ENCODE measurements at places on chromosomes 2 and 18. TPM values are rescaled to one million over a fixed set of nuclear protein-coding genes. Genes with fewer than 3 reads are reported as not detected.

QPCT gene
- total RNA-seq = 11.5 TPM

UGT1A8 gene
- not detected for total RNA-seq

LYG2 gene
- total RNA-seq = not detected

CFAP210 gene
- total RNA-seq = not detected

FOXD4L1 gene
- total RNA-seq = not detected

TUBA3D gene
- total RNA-seq = not detected

CTAGE1 gene
- not detected for total RNA-seq

C2orf66 gene
- total RNA-seq = not detected

DNA sequence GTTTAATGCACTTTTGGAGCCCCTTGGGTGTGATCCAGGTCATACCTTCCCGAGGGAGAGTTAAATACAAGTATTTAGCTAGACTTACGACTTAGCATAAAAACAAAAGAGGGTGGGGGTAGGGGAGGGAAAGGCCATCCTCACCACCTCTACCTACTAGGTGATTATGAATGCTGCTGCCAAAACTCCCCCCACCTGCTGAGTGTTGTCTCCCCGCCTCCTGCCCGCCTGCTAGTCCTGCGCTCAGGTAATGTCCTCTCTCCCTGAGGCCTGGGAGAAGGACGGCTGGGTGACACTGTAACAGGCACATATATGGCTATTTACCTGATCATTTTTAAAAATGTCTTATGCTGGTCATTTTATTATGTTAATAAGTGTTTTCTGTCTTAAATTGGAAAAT lies 3.0 kb upstream of the NCKAP5 start:
- DNase-seq = no peak

- no peak for DNase-seq
Measured at GRCh38 chr2:120904830-120905234, 169.2 kb downstream of the GLI2 start.

DNA sequence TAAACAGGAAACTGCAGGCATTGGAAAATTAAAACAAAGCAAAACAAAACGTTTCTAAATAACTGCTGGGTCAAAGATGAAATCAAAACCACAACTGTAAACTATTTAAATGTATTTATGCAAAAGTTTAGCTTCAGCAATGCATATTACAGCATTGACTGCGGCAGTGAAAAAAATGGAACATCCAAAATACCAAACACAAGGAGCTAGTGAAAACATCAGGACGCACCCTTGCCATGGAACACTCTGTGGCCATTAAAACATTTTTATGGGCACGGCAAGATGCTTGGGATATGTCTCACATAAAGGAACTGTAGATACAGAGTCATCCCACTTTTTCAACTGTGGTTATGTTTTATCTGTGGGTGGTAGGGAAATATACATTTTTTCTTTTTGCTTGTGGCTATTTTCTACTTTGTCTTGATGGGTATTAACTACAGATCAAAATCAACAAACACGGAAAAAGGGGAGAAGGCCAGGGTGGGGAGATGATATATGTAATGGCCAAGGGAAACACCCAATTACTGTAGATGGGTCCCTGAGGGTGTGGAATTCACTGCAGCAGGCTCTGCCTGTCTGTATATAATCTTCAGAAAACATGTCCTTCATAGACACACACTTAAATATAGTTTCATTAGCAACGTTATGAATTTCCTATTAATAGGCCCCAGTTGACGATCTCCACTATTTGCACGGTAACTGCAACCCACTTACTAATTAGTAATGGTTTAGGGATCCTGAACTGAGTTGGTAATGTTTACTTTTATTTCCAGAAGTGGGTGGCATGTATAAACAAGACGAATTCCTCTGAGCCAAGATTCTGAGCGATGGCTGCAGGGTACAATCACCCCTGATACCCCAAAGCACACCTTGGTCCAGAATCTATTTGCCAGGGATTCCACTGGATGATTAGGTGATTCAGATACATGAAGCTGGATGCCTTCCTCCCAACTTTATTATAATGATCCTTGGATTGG lies 110.5 kb downstream of the ACKR3 start:
- no peak for DNase-seq

- no peak for DNase-seq
Measured at GRCh38 chr2:236705295-236706105, 135.9 kb downstream of the ACKR3 start.

- no peak for DNase-seq
Measured at GRCh38 chr18:59478591-59478990, 119.5 kb upstream of the LMAN1 start.

- no peak for DNase-seq
Measured at GRCh38 chr18:13735681-13736080, 9.2 kb downstream of the RNMT start.

GRCh38 chr2:235802542-235802941 lies 308.7 kb downstream of the AGAP1 start:
- DNase-seq = no peak

Data from spleen (tissue), 13 donors.